ENCODE measurements at places on chromosomes 5 and 9.
A peak's percentile ranks its signal among the peaks of the same experiment; 100 is the strongest.

GRCh38 chr5:43874772-43875171 lies 271.8 kb downstream of the NNT start:
- DNase-seq = no peak

GRCh38 chr9:4371108-4371507 lies 71.2 kb upstream of the GLIS3 start:
- no peak for DNase-seq

- DNase-seq = no peak
Measured at GRCh38 chr9:124843456-124844034, 9.7 kb upstream of the WDR38 start.

DNA sequence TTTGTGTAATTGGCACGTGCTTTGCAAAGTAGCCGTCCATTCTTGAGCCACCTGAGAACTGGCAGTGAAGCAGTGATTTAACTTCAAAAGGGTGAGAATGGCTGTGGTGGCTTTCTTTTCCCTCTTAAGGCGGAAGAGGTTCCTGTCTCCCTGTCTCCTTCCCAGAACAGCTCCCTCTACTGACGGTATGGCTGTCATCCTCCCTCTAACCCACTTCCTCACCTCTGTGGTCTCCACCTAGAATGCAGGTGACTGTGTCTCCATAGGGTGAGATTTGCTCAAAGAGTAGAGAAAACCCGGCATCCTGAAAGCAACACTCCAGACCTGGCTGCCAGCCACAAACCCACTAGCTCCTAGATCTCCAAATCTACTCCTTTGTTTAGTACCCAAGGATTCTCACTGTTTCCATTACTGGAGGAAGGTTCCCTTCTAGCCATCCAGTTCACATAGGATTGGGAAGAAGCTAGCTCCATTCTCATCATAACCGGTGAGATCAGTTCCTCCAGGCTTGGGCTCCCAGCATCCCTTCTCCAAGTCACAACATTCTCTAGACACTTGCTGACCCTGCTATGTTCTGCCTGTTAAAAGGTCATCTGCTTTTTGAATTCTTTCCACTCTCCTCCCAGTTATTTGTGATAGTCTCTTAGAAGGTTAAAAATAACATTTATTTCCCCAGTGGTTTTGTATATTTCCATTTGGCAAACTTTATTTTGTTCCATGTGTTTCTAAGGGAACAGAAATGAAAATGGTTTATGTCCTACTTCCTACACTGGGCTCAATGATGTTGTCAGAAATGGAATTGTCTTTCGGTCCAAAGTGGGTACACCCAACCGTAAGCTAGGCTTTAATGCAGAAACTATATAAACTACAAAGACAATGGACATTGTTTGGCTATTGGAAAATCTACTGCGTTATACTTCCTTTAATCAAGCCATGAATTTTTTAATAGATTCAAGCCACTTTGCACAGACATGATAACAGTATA lies 269.4 kb downstream of the CWC27 start:
- DNase-seq = no peak

- no peak for DNase-seq
Measured at GRCh38 chr9:88218726-88219125, 80.5 kb upstream of the SPATA31C2 start.

DNA sequence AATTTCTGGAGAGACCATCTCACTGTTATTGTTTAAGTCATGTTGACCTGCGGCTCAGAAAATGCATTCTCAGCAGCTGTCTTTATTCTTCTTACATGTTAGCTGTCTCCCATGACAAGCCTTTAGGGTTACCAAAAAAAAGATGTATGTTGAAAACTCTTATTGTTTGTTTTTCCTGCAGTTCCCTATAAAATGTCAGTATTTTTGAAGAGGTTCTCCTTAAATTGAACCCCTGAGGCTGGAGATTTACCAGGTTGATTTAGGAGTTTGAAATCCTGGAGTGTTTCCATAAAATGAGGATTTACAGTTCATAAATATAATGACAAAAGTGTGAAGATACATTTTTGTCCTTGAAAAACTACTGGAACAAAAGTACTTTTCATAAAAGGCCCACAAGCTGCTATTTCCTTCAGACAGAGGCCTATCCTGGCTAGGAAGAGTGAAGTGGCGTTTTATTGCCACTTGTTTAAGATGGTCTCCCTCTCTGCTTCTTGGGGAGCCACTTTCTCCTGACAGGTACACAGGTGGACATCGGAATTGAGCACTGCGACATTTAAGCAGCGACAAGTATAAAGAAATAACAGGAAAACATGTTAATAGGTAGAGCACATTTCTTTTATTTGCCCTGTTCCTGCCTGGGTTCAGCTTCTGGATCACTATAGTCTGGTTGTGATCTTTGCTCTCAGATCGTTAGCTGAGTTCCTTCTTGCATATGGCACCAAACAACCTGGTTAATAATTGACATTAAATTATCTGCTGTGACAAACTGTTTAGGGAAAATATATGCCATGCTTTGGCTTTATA lies 344.8 kb upstream of the RPS23 start:
- no peak for DNase-seq

GRCh38 chr9:112555844-112556482 lies 69.3 kb downstream of the KIAA1958 start:
- DNase-seq = no peak

DNA sequence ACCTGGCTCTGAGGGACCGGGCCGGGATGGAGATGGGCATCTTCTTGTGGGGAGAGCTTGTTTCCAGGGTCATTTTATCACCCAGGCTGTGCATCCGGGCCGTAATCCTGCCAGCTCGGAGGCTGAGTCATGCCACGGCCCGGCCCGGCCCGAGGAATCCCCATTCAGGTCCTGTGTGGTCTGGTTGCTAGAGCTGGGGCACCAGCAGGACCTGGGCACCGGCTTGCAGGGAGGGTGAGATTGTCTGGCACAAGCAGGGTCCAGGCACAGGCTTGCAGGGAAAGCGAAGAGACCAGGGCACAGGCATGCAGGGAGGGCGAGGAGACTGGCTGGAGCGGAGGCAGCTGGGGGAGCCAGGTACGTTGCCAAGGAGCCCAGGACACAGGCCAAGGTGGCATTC lies 106.8 kb downstream of the RXRA start:
- peak; percentile 60 for DNase-seq

GRCh38 chr5:172044631-172045314 lies 38.3 kb upstream of the FBXW11 start:
- DNase-seq = no peak

DNA sequence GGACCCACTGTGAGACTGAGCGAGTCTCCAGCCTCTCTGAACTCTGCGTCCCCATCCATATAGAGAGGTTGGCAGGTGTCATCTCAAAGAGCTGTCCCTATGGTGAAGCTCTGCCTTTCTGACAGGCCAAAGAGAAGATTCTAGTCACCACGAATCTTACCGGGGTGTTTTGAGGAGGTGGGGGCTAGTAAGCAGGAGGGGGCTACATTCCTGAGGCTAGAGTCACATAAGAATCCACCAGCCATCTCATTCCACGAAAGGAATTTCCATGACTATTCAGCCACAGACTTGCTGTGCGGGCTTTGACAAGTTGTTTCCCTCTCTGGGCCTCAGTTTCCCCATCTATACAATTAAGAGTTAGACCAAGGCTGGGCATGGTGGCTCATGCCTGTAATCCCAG lies 16.3 kb downstream of the PDGFRB start:
- DNase-seq = no peak

- no peak for DNase-seq
Measured at GRCh38 chr5:169732841-169733240, 95.8 kb downstream of the DOCK2 start.

DNA sequence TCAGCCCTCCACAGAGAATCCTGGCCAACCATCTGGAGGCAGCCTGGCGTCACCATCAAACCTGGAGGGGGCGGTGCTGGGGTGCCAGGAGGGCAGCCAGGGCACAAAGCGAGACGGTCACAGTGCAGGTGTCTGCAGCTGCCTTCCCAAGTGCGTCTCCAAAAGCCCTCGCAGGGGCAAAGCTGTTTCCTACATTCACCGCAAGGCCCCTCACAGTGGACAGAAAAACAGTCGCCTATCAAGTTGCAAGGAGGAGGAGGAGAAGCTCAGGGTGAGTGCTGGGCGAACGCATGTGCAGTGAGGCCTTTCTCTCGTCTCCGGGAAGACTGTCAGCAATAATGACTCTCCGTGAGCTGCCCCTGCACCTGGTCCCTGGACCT lies 18.0 kb upstream of the LHX3 start:
- no peak for DNase-seq

DNA sequence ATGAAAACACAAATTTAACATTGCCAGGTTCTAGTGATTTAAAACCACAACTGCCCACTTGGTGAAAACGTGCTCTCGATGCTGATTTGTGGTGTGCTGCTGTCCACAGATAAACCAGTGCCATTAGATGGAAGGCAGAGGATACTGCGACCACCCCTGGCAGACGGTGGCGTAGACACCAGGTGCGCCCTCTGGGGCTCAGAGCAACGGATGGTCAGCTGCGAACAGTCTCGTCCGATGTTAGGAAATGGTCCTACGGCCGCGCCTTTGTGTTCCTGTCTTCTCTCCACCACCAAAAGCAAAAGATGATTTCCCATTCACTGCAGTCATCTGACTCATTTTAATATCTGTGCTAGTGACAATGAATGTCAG lies 43.2 kb downstream of the UBE2QL1 start:
- no peak for DNase-seq

DNA sequence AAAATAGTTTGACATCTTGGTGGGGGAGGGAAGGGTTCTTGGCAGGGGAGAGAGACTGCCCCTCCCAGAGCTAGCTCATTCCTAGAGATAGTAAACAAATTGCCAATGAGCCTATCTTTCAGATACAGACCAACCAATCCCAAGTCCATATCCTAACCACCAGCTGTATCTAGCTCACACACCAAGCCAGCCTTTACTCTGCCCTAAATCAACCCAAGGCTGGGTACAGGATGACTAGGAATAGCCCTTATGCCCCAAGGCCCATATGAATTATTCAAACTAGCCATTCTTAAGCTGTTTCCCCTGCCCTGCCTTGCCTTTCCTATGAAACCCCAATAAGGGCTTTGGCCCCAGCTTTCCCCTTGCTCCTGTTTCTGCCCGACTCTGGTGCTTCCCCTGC lies 281.3 kb upstream of the PANK3 start:
- DNase-seq = no peak

DNA sequence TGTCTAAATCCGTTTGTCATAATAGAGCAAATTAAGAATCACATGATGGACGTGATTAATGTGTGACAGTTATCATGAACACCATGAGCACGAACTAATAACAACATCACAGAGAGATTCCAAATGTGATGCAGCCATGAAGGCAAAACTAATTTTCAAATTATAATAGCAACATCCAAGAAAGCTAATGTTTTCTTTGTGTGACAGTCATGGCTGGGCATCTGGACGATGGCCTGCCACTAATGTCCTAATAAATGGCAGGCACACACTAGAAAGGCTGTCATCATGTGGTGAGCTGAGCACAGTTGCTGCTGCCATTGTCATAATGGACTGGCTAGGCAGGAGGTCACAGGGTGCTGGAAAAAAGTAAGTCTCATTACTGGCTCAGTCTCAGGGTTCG lies 280.0 kb upstream of the EFNA5 start:
- no peak for DNase-seq

DNA sequence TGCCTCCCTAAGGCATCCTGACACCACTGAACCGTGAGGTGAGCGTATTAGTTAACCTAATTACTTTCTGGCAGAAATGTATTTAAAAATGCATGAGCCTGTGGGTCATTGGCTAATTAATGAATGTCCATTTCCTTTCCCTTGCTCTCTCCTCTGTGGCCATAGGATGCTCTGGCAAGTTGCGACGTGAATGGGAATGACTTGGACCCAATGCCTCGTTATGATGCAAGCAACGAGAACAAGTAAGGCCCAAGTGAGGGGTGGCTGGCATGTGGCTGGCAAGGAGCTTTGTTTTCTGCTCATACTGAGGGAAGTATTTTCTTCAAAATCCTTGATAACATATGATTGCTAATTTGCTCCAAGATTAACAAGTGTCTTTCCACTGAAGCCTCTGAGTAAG lies 136.3 kb downstream of the PCSK5 start:
- DNase-seq = no peak

DNA sequence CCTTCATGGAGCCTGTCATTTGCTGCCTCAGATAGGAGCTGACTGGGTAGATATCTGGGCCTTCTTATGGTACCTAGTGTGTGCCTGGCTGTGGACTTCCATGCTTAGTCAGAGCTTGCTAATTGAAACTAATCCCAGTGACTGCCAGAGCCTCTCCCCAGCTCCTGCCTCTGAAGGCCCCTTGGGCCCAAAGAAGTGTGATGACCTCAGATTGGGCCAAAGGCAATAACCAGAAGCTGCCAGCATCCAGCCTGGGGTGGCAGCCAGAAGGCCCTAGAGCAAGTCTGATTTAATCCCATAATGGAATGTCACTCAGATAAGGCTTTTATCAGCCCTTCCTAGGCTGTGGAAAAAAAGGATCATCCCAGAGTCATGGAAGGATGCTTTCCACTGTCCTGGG lies 17.1 kb upstream of the CDC23 start:
- DNase-seq = no peak

- DNase-seq = no peak
Measured at GRCh38 chr9:91948597-91949391, 1.2 kb downstream of the ROR2 start.

DNA sequence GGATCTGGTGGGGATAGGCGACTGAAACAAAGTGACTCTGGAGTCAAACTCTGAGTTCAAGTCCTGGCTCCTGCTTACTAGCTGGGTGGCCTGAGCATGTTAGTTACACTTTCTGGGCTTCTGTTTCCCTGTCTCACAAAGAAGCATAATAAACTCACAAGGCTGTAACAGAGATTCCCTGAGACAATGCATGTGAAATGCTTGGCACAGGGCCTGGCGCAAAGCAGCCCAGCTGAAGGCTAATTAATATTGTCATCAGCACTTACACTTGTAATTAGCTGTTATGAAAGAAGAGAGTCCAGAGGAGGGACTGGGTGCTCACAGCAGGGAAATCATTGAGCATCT lies 64.1 kb upstream of the SPOCK1 start:
- no peak for DNase-seq

DNA sequence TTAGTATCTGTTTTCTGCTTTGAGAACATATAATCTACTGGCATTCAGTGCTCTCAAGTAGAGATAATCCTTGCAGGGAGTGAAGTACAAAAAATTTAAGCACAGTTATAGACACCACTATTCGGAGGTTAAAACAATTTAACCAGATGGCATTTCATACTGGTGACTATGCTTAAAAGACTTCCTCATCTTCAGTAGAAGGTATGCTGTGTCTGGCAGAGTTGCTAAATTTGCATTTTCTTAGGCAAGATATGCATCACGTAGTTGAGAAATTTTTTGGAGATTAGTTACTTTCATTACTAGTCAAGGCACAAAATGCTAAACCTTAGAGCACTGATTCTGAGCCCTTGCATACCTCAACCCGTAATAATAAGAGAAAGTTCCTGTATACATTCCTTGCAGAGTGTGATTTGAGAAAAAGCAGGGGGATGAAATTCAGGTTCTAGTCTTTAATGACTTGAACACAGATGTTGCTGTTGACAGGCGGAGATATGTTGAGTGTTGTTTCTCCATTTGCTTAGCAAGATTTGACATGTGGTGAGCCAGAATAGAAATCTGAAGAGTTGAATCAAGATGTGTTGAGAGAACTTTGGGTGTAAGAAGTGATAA lies 70.8 kb upstream of the STARD4 start:
- no peak for DNase-seq

- DNase-seq = no peak
Measured at GRCh38 chr9:32841314-32841713, 58.0 kb downstream of the TMEM215 start.

GRCh38 chr5:151171529-151171928 lies 13.9 kb upstream of the ANXA6 start:
- DNase-seq = peak; percentile 2

Measured in posterior cingulate gyrus (tissue), 11 donors.